ENCODE measurements at places on chromosomes 4 and X.

DNA sequence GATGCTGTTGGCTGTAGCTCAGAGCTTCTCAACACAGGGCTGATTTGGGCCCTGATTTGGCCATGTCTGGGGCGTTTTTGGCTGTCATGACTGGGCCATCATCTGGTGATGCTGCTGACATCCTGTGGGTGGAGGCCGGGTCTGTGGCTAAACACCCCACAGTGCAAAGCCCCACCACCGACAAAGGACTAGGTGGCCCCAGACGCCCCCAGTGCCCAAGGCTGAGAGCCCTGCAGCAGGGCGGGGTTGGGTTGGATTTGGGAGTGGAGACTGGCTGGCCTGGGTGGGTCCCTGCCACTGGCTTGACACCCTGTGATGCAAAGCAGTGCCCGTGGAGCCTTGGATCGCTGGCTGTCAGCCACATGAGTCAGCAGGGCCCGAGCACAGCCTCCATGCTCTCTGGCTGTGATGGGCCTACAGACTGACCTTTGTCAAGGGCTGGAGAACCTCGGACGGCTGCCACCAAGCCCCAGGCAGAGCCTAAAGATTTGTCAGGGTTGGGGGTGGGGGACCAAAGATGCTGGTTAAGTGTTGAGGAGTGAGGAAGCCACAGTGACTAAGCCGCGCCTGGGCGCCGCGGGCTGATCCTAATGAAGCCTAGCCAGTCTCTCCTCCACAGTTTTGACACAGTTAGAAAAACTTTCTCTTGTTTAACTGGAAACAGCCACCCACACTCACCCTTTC, 28.3 kb downstream of the CYTL1 start:
- no peak for DNase-seq

- DNase-seq = no peak
Measured at GRCh38 chr4:69321153-69321729, 41.0 kb downstream of the UGT2B28 start.

GRCh38 chr4:181897935-181898334, 345.3 kb upstream of the TENM3 start:
- no peak for DNase-seq

GRCh38 chr4:118034053-118034785, at the start of gene NDST3:
Gene NDST3, plus strand, starts transcription at chr4:118034486. Its CDS starts 19,425 bp downstream, at chr4:118053911.
- peak; percentile 77 for DNase-seq

DNA sequence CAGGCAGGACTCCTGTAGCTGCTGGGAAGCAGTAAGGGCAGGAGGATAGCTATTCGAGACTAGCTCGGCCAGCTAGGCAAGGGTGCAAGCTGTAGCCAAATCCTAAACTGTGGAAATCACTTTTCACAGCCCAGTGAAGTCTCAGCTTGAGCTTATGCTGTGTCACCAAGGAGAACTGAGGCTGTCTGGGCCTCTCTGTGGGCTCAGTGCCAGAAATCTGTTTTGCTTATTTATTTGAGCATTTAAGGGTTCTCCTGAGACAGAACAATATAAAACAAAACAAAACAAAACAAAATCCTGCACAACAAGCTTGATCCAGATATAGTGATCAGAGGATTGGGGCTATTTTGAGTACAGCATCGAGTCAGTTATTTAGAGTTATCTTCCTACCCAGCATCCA, 97.5 kb downstream of the FANCB start:
- no peak for DNase-seq

DNA sequence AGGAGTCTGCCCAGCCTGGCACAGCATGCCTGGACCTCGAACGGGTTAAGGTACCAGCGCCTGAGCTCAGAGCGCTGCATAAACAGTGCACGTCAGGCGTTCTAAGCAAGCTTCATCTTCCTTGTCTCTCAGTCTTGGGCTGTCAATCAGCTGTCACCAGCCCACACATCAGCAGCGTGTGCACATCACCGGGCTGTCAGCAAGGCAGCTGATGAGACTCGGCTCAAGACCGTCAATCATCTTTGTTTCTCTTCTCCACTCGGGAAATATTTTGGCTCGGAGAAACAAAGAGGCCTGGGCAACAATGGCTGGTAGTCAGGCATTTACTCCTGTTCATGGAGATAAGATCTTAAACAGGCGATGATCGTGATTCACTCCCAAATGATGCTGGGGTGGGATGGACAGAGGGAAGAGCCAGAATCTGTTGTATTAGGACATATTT, 141.3 kb downstream of the LDB2 start:
- DNase-seq = no peak

GRCh38 chr4:23828779-23829178, 61.1 kb downstream of the PPARGC1A start:
- DNase-seq = no peak

Measured in ecto neural progenitor cell (in vitro differentiated cells).